HS-5 (cell line): ENCODE measurements at places on chromosomes 7 and 10.
A peak's percentile ranks its signal among the peaks of the same experiment; 100 is the strongest.

DNA sequence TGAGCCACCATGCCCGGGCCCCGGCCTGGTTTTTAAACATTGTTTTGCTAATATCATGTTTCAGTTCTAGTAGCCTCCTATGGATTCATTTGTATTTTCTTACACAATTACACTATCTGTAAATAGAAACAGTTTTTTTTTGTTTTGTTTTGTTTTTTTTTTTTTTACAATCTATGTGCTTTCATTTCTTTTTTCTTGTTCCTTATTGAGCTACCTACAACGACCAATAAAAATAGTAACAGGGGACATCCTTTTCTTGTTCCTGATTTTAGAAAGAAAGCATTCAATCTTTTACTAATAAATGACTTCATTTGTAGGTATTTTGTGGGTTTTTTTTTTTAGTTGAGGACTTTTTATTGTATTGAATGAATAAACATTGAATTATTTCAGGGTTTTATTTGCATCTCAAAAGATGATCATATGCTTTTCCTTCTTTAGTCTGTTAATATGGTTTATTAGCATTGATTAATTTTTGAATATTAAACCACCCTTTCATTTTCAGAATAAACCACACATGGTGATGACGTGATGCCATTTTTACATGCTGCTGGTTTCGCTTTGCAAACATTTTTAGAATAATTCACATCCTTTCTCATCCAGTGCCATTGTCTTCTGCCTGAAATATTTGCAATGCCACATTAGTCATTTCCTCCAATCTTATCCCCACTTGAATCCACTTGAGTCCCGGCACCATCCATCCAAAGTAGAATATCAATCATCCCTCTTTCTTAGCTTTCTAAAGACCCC is 18.1 kb upstream of the AKR1E2 start:
- DNase-seq: peak; percentile 79

DNA sequence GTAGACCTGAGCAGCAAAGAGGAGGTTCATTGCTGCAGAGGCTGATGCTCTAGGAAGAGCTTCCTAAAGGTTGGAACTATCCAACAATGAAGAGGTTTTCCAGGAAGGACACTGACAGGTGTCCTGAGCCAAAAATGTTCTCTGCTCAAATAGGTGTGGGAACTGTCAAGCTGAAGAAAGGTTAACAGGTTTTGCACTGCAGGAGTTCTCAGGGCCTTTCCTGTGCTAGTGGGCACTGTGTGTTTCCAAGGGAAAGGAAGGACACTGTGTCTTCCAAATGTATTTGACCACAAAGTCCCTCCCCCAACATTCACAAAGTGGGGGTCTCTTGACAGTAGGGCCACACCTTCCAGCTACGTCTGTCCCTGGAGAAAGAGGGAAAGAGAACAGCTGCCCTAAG is 4.0 kb downstream of the ZCCHC24 start:
- no peak for DNase-seq

DNA sequence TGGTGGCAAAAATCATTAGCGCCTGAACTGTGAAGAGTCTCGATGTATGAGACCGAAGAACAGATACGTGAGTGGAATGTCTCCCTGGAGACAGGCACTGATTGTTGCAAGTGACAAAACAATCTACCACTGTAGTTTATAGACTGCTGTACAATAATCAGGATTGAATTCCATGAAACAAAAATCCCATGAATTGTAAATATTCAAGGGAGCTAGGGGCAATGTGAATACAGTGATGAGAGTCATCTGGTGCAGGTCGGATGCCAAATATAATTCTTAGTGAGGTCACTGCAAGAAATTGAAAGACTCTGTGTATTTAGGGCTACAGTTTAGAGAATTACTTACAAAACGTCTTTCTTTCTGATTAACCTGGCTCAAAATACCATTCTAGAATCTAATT is 594.4 kb upstream of the VSTM2A start:
- DNase-seq: no peak

DNA sequence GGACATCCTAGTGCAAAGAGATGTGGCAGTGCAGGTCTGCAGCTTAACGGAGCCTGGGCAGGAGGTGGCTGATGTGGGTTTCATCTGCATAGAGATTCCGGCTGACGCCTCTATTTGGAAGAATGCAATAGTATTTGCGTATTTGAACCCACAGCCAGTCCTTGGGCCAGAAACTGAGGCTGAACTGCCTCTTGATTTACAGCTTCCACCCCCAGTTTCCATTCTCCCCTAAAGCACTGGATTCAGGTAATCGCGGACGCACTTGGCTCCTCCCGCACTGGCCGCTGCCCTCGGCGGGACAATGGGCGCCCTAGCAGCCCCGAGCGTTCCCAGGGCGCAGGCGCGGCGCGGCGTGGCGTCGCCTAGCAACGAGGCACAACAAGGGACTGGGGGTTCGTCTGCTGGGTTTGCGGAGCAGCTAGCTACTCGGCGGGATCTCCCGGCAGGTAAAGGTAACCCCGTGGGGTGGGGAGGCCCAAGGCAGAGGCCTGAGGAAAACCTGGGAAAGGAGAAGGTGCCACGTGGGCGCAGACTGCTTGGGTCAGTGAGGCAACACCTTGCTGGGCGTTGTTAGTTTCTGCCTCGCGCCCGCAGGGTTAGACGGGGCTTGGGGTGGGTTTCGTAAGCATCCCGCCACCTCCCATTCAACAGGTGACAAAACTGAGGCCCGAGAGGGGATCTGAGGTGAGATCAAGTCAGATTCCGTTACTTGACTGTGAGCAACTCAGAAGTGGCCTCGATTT is at the start of gene ARMC3:
ARMC3 (plus strand) TSS at position 393 of the 743 bp plus-strand sequence. CDS start 3,944 bp downstream, outside the sequence.
- DNase-seq: no peak

- DNase-seq: no peak
Observed at GRCh38 chr7:49866910-49867309, 93.5 kb downstream of the VWC2 start.

DNA sequence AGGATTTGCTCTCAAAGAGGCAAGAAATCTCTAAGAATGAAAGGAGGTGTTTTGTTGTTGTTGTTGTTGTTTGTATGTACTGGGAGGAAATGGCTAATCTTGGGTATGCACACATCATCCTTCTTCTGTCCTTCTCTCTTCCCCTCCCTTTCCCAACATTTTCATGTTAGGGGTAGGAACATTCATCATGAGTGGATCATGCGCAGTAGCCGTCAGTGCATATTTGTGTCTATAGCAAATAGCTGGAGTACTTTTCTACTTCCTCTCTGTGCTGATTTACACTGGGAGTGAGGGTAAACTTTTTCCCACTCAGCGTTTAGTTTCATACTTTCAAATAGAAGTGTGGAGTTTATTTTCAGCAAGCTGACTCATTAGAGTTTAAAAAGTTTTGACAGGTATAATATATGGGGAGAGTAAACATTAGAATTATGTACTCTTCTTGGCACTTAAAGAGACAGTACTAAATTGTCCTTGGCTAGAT is 80.5 kb upstream of the PRKG1 start:
- DNase-seq: no peak

DNA sequence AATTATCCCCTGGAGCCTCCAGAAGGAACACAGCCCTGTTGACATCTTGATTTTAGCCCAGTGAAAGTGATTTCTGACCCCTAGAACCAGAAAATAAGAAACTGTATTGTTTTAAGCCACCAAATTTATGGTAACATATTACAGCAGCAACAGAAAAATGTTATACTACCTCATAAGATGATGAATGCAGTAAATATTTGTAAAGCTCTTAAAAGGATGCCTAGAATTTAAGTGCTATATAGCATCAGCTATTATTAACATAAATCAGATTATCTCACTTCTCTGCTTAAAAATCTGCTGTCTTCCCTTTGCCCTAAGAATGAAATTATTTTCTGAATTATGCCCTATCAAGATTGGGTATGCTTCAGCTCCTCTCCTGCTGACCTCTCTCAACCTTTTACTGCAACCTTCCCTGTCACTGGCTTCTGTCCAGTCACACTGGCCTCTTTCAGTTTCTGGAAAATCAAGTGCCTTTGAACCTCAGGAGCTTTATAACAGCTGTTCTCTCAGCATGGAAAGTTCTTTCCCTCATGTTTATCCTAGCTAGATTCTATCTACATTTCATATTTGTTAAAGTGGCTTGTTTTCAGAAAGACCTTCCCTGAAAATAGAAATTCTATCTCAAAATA is 78.9 kb downstream of the GPR37 start:
- no peak for DNase-seq

- DNase-seq: no peak
Observed at GRCh38 chr7:94298943-94299342, 95.8 kb upstream of the COL1A2 start.

GRCh38 chr10:84293574-84294016 is 34.8 kb upstream of the CCSER2 start:
- DNase-seq: no peak

GRCh38 chr7:158026636-158027265 is 560.9 kb downstream of the PTPRN2 start:
- DNase-seq: no peak

DNA sequence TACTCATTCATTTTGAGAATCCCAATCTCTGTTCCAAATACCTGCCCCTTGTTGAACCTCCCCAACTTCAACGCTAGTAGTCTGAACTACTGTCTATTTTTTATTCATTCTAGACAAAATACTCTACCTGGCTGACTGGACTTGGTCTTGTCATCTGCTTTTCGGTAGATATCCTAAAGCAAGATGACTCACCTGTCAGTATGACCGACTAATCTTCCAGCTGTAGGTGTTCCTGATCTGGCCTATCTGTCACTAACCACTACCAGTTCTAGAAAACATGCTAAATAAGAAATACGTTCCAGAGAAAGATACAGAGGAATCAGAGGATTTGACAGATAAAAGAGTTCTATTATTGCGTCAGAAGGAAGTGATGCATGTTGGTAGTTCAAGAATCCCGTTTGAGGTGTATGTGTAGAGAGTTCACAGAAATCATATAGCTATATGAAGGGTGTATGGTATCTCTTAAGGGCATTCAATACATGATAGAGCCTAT is 81.1 kb downstream of the IDE start:
- DNase-seq: no peak

DNA sequence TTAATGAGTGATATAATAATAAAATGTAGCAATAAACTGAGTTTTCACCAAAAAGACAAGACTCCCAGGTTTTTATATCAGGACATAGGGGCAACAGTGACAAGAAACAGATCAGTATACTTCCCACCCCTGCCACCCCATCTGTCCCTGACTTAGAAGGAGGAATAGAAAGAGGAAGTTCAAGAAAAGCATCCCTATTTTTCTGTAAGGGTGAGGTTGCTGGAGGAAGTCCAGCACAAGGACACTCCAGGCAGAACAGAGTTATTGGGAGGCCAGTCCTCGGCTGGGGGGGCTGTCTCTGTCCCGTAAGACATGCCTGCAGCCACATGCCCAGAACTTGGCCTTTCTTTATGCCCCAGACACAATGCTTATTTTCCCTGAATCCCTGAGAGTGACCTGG is 16.5 kb upstream of the TLX1 start:
- no peak for DNase-seq

DNA sequence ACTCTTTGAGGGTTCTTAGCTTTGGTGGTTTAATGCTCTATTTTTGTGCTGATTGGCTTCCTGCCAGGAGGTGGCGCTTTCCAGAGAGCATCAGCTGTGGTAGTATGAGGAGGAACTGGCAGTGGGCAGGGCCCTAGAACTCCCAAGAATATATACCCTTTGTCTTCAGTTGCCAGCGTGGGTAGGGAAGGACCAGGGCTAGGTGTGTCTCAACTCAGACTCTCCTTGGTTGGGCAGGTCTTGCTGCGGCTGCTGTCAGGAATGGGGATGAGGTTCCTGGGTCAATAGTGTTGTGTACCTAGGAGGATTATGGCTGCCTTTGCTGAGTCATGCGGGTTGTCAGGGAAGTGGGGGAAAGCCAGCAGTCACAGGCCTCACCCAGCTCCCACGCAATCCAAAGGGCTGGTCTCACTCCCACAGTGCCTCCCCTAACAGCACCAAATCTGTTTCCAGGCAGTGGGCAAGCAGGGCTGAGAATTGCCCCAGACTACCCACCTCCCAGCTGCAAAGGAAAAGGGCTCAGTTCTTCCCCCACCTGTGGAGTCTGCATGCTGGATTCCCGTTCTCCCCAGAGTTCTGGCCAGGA is 191.5 kb downstream of the PHTF2 start:
- no peak for DNase-seq

- no peak for DNase-seq
Observed at GRCh38 chr7:74049997-74050798, 22.2 kb downstream of the ELN start.

DNA sequence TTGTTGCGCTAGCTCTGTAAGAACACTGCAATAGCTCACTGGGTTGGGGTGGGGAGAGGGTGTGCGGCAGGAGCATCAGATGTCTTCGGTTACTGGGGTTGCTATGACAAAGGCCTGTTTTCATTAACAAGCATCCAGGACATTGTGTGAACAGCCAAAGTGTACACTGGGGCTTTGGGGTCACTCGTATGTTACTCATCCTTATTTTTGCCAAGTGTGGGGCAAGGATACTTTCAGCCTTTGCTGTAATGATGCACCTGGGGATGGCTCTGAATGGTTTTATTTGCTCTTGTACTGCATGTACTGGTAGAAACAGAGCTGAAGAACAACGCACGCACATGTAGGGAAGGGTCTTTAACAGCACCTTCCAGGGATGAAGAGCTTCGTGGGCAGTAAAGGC is 73.0 kb upstream of the AFAP1L2 start:
- no peak for DNase-seq

DNA sequence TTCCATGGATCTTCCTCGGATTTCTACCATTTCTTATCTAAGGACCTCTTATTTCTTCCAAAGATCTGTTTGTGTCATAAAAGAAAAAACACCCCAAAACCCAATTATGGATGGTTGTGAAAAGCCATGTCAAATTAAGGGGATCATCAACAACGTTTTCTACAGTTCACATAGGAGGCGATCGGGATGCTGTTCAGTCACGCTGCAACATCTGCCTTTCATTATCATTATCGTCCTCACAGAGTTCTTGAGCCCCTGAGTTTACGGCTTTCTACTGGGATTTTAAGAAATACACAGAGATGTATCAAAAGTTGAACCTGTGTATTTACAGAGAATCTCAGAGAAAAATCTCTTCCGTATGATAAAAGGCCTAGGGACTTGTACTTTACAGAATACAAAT is 101.4 kb downstream of the GRM8 start:
- no peak for DNase-seq

DNA sequence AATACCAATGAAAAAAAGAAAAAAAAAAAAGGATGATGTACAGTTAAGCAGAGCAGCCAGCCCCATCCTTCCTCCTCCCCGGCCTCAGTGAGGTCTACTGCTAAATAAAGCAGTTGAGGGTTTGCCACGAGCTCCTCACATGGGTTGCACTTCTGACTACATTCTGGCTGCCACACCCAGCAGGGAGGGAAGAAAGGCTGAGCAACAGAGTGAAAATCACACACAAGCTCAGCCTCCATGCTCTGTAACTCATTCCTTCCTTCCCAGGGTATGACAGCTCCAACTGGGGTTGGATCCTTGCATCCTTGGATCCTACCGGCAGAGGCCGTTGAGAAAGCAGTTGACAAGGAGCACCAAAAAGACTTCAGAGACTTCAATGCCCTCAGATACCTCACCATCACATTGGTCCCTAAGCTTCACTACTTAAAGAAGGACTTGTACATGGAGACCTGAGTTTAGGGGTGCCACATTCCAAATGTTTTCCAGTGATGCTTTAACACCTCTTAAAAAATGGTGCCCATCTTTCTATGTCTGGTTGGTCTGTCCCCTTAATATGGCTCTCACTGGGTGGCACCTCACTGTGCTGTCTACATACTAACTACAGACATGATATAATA is 52.9 kb upstream of the PIK3CG start:
- DNase-seq: no peak

- DNase-seq: no peak
Observed at GRCh38 chr7:98217623-98218582, 6.7 kb downstream of the BHLHA15 start.
